Activated CD4-positive, alpha-beta T cell treated with anti-CD3 and anti-CD28 coated beads, Interleukin-10, Interleukin-2, amounts not matched to agents 100 ng/mL and 50 ng/mL, durations not matched to agents 16 hours and 8 hours (primary cell): ENCODE measurements at places on chromosomes 7 and 10.

- DNase-seq: no peak
These were observed 4.8 kb downstream of the FSCN3 start for GRCh38 chr7:127598318-127598717.

GRCh38 chr7:80869106-80869784 is 49.6 kb downstream of the SEMA3C start:
- DNase-seq: no peak

GRCh38 chr7:2264158-2264557 is 22.1 kb downstream of the NUDT1 start:
- no peak for DNase-seq

DNA sequence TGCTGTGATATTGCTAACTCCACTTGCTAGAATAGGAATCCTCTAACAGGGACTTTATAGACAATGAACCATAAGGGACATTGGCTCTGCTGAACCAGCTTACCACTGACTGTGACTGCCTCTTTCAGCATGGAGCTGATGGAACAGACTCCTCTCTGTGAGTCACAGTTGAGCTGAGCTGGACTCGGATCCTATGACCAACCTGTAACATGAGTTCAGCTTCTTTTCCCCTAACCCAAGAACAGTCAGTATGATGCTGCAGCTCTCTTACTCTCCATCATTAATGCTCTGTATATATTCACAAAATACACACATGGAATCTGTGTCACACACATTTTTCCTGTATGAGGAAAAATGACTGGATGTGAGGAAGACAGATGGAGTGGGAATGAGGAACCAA is 177.9 kb upstream of the BET1 start:
- no peak for DNase-seq

- DNase-seq: peak; percentile 71
These were observed 667 bp downstream of the KLLN start for GRCh38 chr10:87862679-87863052.

GRCh38 chr10:69057951-69058297 is 30.0 kb upstream of the SRGN start:
- DNase-seq: no peak

DNA sequence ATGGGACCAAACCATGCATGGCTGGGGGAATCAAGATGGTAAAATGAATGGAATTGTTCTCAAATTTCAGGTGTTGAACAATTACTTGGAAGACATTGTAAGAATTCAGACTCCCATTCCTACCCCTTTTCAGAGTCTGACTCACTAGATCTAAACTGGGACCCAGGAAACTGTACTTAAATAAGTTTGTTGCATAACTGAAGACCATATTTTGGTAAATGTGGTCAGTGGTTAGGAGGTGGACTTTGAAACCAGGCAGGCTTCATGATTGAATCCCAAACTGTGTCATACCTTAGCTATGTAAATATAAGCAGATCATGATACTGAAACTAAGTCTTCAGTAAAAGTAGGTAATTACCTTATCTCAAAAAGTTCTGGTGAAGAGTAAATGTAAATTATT is 41.7 kb downstream of the ZWINT start:
- peak; percentile 0 for DNase-seq
